ENCODE measurements at places on chromosomes 2 and 18.
A peak's percentile ranks its signal among the peaks of the same experiment; 100 is the strongest.

DNA sequence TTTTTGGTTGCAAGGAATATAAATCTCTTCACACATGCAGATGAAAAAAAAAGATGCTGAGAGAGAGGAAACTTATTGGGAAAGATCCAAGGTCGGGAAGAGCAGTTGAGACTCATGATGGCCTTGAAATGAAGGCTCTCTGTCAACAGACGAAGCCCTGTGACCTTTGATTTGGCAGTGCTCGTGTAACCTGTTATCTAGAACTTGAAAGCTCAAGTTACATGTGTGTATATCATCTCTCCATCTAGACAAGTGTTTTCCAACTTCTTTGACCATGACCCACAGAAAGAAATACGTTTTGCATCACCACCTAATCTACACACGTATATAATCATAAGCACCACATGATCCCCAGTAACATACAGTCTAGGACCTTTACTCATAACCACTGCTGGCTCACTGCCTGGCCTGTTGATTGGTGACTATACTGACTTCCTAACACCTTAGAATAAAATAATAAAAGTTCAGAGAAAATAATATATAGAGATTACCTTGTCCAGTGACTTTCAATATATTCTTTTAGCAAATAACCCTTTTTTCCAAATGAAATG is 319.0 kb upstream of the PKDCC start:
- no peak for ATAC-seq

DNA sequence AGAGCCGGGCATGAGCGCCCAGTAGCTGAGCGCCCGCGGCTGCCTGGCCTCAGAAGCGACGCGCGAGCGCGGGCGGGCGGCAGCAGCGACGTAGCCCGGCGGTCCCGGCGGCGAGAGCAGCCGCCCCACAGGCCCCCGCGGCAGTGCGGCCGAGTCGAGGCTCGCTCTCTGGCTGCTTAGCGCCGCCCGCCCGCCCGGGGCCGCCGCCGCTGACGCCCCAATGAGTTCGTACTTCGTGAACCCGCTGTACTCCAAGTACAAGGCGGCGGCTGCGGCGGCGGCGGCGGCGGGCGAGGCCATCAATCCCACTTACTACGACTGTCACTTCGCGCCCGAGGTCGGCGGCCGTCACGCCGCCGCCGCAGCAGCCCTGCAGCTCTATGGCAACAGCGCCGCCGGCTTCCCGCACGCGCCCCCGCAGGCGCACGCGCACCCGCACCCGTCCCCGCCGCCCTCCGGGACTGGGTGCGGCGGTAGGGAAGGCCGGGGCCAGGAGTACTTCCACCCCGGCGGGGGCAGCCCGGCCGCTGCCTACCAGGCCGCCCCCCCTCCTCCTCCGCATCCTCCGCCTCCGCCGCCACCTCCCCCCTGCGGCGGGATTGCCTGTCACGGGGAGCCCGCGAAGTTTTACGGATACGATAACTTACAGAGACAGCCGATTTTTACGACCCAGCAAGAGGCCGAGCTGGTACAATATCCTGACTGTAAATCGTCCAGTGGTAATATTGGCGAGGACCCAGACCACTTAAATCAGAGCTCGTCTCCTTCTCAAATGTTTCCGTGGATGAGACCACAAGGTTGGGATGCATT is 847 bp downstream of the HOXD8 start:
- peak; percentile 52 for ATAC-seq

DNA sequence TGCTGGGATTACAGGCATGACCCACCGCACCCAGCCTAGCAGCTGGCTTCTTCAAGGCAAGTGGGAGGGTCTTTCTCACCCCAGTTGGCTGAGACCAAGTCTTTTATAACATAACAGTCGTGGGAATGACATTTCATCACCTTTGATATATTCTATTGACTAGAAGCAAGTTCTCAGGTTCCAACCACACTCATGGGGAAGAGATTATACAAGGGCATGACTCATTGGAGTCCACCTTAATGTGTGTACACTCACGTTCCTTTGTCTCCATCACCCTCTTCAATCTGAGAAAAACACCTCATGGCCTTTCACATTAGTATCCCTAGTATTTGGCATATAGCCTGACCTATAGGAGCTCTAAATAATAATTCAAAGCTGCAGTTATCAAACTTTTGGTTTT is 2.8 kb upstream of the BBS5 start:
- ATAC-seq: no peak

GRCh38 chr18:24482821-24483220 is 22.4 kb downstream of the HRH4 start:
- no peak for ATAC-seq

DNA sequence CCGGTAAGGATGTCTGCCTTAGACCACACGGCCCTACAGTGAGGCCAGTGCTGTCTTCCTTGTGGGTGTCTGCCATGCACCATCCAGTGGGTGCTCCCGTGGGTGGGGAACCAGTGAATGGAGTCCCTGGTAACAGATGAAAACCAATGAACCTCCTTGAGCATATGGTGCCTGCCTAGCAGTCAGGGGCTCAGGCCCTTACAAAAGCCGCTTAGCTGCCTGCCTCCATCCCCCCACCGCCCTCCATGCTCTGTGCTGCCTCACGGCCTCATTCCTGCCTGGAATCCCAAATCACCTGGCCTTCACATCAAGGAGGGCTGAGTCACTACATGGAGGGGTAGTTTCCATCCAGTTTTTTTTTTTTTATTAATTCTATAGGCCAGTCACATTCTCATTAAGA is 30.8 kb upstream of the TRIB2 start:
- ATAC-seq: no peak

DNA sequence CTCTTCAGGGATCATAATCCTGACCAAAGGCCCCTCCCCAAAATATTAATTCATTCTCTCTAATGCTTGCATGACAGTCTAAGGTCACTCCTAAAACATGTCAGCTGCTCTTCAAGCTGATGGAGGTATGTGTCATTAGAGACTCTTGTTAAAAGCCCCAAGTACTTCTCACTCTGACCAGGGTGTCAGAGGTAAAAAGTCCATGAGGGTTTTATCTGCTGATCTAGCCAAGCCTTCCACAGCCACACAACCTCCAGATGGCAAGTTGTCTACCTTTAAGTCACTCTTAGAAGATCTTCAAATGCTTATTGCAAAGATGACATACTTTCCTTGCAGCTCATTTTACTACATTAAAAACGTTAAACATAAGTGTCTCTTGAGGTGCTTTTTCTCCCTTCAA is 83.6 kb upstream of the ETAA1 start:
- ATAC-seq: no peak

GRCh38 chr2:207165121-207166038 is at the start of gene KLF7:
Gene KLF7, minus strand, starts transcription at chr2:207165948. Its CDS starts 380 bp downstream, at chr2:207165568.
- ATAC-seq: peak; percentile 24

Measured in gastroesophageal sphincter (tissue), 4 donors.